ENCODE measurements at places on chromosomes 3 and 15. TPM values are rescaled to one million over a fixed set of nuclear protein-coding genes. Genes with fewer than 3 reads are reported as not detected.

DNA sequence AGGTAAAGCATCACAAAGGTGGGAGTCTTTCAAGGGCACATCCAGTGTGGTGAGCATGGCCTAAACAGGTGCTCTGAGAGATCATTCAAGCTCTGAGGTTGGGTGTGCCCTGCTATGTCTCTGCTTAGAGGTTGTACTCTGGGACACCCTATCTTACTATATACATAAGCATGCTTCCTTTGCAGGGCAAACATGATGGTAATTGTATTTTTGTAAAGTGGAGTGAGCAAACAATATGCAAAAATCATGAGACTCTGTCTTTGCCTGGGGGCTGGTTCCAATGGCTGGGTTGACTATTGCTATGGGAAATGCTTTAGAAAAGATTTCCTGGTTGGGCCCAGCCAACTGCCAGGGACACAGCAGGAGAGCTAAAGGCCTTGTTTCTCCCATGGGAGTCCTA is 315.1 kb upstream of the TLE3 start:
- DNase-seq = no peak

Gene CP
- 1,073 TPM for total RNA-seq

Gene CGNL1
- 42.9 TPM for total RNA-seq

Gene SH2D7
- not detected for total RNA-seq

GRCh38 chr3:45207446-45207845 is 18.6 kb downstream of the TMEM158 start:
- no peak for DNase-seq

GRCh38 chr3:41674449-41674848 is 287.5 kb downstream of the ULK4 start:
- no peak for DNase-seq

DNA sequence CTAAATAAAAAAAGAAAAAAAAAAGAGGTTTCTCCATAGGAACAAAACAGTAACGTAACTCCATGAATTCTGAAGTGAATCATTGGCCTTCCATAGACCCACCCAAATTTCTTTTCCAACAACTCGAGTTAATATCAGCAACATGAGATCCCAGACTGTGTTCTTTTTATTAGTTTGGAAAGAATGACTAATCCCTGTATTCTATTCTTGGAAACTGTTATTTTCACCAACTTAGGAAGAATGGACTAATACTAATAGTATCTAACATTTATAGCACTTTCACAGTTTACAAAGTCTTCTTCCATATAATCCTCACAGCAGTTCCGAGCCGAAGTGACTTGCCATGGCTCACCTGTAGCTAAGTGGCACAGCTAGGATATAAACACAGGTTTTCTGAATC is 72.7 kb upstream of the SLC4A7 start:
- no peak for DNase-seq

Gene GPR87
- total RNA-seq = not detected

Gene GOLGA6L9
- total RNA-seq = 0.88 TPM

DNA sequence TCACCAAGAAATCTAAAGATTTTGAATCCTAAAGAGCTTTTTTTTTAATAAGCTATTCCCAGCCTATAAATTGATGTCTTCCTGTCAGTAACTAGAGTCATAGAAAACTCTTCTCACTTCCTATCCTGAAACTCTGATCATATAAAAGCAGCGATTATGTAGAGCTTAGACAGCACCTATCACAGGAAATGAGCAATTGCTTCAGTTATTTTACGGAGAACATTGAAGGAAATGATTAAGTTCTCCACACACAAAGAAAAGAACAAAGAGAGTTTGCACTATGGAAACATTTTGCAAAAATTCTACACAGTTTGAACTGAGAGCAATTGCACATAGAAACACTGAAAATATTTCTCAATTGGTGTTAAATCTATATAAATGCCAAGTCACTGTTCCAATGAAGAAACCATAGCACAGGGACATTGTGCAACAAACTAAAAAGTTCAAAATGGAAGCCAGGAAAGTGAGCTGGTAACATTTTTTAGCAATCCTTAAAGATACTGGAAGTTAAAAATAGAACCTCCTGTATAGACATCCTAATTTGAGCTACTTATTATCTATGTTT is 291.5 kb upstream of the ARHGEF26 start:
- DNase-seq = no peak

GRCh38 chr3:185161761-185162160 is 8.9 kb upstream of the C3orf70 start:
- no peak for DNase-seq

GRCh38 chr15:67106764-67107013 is 41.3 kb downstream of the SMAD3 start:
- no peak for DNase-seq

Gene CRYGS
- 2.6 TPM for total RNA-seq

Gene CTXN2
- total RNA-seq = not detected

Gene XXYLT1
- total RNA-seq = 2.8 TPM

DNA sequence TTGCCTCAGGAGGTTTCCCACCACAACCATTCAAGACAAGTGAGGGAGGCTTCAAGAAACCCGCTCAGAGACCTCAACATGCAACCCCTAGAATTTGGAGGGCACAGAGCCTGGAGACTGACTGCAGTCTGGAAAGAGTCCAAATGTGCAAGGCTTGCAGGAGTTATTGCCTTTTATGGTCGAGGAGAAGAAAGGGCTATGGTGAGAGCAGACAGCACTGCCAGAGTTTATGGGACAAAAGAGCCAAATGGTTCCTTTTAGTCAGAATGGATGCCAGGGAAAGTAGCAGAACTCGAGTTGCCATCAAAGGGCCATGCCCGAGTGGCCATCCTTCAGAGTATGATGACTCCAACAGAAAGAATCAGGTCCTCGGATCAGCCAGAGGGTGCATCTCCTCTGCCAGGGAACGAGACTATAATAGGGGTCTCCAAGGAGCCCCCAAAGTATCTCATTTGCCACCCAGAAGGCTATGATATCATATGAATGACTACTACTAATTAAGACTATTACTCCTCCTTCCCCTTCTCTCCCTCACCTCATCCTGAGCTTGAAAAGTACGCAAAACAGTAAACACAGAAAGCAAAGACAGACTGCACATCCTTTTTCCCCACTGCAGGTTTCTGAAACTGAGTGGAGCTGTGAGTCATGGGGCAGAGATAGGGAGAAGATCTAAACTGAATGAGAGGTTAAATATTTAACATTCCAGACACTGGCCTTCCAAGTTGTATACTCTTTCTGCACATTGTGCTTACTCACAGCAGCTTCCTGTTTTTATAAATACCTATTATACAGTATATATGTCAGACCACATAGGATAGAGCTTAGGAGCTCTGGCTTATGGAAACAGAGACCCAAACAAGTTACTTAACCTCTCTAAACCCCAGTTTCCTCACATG is 33.9 kb upstream of the TMCO5A start:
- no peak for DNase-seq

Gene GSK3B
- total RNA-seq = 12.7 TPM

GRCh38 chr3:143482106-143483088 is 362.8 kb downstream of the CHST2 start:
- DNase-seq = no peak

DNA sequence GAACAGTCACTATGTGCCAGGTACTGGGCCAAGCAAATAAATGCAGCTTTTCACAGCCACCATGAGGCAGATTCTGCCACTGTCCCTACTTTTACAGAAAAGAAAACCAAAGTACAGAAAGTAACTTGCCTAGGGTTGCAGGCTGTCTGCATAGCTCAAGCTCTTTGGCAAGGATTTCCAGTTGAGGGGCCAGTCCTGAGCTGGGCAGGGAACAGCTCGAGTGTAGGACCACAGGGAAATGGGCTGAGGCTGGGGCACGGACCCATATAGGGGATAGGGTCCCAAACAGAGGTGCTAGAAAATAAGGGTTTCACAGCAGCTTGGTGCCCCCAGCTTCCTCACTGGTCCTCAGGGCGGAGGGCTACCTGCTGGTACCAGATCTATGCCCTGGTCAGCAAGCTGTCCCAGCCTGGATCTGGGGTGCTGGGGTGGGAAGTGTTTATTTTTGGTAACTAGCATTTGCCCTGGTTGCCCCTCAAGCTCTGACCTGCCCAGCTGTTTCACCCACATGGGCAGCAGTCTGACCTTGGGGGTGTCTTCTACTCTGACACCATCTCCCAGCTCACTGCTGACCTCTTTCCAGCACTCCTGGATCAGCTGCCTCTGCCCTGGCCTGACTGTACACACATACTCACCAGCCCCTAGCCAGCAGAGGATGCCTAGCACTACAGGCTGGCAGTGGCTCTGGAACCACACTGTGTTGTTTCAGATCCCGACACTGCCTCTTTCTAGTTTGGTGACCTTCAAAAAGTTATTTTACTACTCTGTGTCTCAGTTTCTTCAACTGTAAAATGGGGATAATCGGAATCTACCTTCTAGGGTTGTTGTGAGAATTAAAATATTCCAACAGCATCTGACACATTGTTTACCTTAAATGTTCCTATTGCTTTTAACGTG is 16.2 kb downstream of the MRAS start:
- DNase-seq = no peak

GRCh38 chr15:64503197-64503596 is 42.8 kb downstream of the ZNF609 start:
- no peak for DNase-seq

DNA sequence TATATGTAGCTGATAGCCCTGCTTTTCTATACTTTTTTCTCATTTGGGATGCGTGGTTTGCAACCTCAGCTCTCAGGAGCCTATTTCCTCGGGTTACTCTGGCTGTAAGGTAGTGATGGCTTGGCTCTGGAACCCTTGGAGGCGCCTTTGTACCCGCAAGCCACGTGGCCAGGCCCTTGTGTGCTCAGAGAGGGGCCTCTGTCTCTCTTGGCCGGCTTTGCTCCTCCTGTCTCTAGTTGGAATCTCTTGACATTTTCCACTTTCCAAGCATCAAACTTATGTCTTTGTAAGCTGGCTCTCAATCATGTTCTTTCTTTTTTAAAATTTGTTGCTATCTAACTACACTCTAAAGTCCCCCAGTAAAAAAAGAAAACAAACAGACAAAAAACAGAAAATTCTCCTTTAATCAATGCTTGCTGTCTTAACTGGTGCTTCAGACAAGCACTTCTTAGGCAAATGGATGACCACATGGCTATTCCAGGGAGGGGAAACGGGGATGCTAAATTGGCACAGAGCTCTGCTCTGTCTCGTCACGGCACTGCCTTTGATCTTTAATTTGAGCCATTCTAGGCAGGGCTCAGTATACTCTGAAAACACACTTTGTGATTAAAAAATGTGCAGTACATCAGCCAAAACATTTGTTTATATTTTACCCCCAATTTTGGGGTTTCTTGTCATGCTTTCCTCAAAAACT is 180.4 kb upstream of the NR2E3 start:
- DNase-seq = no peak

DNA sequence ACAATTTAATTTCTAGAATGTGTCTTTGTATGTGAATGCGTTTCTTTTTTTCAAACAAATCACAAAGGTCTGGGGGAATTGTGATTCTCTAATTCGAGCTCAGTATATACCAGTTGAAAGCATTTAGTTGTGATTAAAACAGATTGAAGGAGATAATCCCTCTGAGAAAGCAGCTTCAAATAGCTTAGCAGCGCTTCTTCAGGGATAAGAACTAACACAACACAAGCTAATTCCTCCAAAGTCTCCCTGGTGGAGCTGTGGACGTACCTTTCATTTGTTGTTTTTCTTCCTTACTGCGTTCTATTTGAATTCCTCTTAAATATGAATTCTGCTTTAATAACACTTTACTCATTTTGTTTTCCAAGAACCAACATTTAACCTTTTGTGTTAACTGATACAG is 286.7 kb downstream of the ROBO2 start:
- DNase-seq = no peak

Gene TGM5
- total RNA-seq = not detected

DNA sequence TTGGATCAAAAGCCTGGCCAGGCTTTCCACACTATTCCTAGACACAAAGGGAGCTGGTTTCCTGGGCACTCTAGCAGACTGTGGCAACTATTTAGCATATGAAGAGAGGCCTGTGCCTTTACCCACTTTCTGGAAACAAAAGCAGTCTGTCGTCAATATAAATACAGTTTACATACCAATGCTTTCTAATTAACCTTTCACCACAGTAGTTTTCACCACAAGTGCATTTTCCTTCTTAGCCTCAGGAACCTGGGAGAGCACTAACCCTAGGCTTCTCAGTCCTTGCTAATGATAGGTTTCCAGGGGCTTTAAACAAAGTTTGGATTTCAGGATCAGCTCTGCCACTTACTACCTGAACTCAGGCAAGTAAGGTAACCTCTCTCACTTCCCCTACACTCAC is 499.1 kb downstream of the MAGI1 start:
- DNase-seq = no peak

Gene PYGO1
- 0.18 TPM for total RNA-seq

DNA sequence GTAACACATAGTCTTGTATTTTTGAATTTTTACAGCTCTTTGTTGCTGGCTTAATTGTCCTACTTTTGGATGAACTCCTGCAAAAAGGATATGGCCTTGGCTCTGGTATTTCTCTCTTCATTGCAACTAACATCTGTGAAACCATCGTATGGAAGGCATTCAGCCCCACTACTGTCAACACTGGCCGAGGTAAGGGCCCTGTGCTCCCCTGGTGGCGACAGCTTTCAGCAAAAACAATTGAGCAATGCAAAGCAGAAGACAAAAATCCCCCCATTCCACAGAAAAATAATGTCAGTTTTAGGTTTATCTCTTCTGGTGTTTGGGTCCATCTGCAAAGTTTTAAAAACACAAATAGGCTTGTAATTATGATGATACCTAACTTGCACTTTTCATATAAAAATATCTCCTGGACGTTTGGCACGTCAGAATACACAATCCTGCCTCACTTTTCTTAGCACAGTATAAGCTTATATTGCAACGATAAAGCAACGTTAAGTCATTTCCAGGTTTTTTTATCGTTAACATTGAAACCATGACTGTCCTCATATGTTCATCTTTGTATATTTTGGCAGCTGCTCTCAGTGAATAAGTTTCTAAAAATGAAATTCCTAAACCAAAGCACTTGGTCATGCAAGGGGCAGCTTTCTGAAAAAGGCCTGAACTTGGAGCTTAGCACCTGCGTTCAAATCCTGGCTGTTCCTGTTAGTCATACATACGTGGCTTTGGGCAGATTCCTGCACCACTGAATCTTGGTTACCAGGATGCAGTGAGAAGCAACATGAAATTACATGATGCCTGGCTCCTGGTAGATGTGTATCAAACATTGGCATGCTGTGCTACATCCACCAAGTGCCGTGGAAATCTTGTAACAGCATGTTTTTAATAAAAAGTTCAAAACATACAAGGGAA is 8.5 kb downstream of the SEC61A1 start:
- no peak for DNase-seq

Gene ACKR2
- total RNA-seq = 17.6 TPM

DNA sequence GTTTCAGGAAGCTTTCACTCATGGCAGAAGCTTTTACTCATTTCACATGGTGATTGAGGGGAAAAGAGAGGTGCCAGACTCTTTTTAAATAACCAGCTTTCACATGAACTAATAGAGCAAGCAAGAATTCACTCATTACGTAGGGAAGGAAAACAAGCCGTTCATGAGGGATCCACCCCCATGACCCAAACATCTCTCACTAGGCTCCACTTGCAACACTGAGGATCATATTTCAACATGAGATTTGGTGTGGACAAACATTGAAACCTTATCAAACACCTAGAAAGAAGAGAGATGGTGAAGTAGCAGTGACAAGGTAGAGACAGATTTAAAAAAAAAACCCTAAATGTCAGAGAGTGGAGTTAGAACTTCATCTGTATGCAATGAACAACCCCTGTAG is 408.6 kb upstream of the PDZRN3 start:
- DNase-seq = no peak

Measured in left lobe of liver (tissue), 2 donors.